ENCODE measurements at places on chromosomes 7 and 10.
A peak's percentile ranks its signal among the peaks of the same experiment; 100 is the strongest.

DNA sequence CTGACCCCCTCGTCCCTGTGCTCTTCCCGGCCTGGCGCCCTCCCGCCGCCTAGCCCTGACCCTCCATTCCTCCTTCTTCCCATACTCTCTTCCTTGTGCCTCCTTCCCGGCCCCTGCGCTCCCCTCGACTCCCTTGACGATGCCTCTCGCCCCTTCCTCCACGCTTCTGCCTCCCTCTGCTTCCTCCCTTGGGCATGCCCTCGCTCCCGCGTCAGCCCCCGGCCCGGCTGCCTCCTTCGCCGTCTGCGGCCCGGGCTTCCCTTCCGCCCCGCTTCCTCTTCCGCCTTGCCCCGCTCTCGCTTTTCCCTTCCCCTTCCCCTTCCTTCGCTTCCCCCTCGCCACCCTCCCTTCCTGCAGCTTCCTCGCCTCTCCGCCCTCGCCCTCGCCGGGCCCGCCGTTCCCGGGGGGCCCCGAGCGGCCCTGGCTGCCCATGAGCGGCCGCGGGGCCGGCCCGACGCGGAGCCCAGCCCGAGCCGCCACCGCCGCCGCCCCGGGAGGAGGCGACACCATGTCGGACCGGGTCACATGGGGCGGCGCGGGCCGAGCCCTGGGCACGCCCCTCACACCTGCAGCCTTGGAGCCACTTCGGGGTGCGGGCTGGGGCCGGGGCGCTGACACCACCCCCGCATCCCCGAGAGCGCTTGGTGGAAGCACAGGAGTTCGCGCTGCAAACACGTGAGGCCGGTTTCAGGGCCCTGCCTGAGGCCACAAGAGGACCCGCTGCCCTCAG is at the start of gene FBXW4:
Gene FBXW4, minus strand, starts transcription at position 497 of the 730 bp plus-strand sequence. Its CDS starts 65 bp downstream, at position 432.
- DNase-seq: peak; percentile 83

GRCh38 chr7:711093-711921 is 15.2 kb upstream of the DNAAF5 start:
- no peak for DNase-seq

- peak; percentile 29 for DNase-seq
Observed at GRCh38 chr10:16902606-16903005, 85.4 kb upstream of the RSU1 start.

GRCh38 chr7:84399661-84400060 is 205.1 kb upstream of the SEMA3A start:
- no peak for DNase-seq

DNA sequence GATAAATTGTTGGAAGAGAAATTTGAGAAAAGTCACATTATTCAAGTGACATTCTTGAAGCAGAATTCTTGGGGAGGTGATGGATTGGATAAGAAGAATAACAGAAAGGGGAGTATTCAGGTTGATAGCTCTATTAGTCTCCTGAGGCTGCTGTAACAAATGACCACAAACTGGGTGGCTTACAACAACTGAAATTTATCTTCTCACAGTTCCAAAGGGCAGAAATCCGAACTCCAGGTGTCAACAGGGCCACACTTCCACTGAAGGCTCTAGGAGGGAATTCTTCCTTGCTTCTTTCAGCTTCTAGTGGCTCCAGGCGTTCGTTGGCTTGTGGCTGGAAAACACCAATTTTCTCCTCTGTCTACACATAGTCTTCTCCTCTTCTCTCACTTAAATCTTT is 99.8 kb downstream of the TES start:
- DNase-seq: no peak

- no peak for DNase-seq
Observed at GRCh38 chr7:9083837-9084236, 650.4 kb downstream of the NXPH1 start.

DNA sequence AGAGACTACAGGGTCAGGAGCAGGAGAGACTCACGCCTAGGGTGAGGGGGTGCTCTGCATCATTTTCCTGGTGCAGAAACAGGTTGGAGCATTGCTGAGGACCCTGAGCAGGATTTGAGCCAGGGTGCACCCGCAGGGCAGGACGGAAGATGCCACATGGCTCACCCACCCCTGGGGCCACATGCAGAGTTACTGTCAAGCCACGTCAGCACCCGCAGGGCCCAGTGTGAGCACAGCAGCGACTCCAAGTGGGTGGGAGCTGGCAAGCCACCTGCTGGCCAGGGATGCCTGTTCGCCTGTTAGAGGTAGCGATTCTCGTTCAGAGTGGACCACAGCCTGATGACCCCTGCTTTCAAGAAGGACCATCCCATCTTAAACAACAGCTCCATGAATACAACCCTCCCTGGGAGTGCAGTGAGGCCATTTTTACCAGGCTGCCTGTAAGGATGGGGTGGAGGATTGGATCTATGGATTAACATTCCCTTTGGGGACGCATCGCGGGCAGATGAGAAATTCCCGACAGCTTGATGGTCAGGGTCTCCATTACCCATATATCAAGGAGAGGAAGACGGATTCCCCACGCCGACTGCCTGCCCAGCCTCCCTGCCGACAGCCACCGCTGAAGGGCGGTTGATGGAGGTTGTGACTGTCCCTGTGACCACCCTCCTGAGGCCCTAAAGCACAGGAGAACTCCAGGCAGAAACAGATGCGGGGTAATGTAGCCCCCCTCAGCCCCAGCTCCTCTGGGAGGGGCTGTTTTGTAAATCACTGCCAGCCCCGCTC is 101.1 kb upstream of the RET start:
- DNase-seq: no peak

DNA sequence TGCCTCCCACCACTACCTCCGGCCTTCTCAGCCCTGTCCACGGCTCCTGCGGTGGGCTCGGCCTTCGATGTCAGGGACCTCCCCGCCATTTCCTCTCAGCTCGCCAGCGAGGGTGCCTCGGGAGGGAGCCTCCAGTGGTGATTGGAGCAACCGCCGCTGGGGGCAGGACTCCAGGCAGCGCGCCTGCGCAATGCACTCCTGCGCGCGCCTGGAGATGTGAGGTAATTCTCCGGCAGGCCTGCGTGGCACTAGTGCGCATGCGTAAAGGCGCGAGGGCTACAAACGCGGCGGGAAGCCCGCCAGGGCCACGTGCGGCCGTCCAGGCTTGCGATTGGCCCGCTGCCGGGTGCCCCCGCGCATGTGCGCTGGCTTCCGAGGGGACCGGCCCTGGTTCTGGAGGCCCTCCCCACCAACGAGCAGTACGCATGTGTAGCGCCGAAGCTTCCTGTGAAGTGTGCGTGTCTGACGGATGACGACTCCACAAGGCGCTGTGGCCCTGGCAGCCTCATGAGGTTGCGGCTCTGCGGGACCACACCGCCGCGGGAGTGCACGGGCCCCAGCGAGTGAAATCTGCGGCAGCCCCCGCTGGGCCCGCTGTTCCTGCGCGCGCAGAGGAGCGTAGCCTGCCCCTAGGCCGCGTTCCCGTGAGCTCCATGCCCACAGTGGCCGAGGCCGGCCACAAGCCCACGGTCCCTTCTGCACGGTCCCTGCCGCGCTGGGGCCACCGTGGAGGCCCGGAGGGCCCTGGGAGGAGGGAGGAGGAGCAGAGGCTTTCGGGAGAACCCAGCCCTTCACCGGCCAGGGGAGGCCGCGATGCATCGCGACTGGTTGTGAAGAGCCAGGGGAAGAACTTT is at the start of gene SYCE1:
Gene SYCE1, minus strand, starts transcription at position 143 of the 854 bp plus-strand sequence. Its CDS starts 54 bp downstream, at position 89.
- DNase-seq: no peak

GRCh38 chr10:21529032-21529910 is 3.8 kb upstream of the SKIDA1 start:
- no peak for DNase-seq

DNA sequence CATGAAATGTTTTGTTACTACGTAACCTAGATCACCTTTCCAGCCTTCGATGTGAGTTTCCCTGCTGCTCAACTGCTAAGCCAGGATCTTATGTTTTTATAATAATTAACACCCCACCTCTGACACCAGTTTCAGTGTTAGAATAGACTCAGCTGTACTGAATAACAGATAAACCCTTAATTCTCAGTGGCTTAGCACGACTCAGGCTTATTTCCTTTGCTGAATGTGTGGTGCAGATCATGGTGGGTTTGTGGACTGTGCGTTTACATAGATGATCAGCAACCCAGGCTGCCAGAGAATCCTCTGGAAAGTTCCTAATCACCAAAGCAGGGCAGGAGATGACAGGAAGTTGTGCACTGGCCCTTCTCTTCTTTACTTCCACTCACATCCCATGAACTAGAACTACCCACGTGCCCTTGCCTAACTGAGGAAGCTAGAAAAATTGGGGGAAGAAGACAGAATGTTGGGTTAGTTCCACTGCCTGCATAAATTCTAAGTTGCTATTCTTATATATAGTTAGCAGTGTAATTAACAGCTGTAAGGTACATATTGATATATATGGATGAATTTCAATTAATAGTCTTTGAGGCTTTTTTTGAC is 111.8 kb downstream of the MAPK8 start:
- DNase-seq: no peak

GRCh38 chr7:146054909-146055308 is 61.7 kb upstream of the CNTNAP2 start:
- no peak for DNase-seq

DNA sequence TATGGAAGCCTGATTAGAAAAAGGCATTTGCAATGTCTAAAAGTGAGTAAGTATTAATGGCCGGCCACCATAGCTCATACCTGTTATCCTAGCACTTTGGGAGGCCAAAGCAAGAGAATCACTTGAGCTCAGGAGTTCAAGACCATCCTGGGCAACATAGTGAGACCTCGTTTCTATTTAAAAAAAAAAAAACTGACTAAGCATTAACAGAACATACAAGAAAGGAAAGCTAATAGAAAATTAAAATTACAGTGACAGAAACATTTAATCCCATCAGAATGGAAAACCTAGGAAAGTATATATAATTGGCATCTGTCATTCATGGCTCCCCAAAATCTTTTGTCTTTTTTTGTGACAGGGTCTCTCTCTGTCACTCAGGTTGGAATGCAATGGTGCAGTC is 55.9 kb downstream of the AOC1 start:
- no peak for DNase-seq

- DNase-seq: no peak
Observed at GRCh38 chr7:54080525-54080924, 461.6 kb upstream of the VSTM2A start.

GRCh38 chr7:29588900-29589696 is 25.5 kb downstream of the PRR15 start:
- DNase-seq: peak; percentile 48

GRCh38 chr7:50662996-50663395 is 97.8 kb upstream of the DDC start:
- DNase-seq: no peak

DNA sequence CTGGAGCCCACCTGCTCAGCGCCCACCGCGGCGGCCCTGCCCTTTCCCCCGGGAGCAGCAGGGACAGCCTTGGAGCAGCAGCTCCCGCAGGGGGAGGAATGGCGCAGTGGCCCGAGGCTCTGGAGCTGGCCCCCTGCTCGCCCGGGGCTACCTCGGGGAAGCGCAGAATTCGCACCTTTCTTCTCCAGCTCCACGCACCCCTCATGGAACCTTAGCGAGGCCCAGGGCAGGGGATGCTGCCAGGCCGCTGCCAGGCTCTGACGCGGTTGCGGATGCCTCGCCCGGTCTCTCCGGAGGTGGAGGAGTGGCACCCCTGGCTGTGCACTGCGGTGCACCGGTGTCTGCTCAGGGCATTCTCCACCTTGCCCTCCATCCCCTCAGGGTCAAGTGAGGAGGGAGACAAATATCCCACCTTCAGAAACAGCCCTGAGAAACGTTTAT is 84.9 kb upstream of the MKI67 start:
- no peak for DNase-seq

GRCh38 chr7:115410434-115410820 is 488.5 kb downstream of the MDFIC start:
- no peak for DNase-seq

Data from activated T-cell treated with anti-CD3 and anti-CD28 coated beads, Interleukin-2, amount 50 U/mL, for 48 hours (primary cell).